ENCODE measurements at places on chromosomes 1 and 21.

DNA sequence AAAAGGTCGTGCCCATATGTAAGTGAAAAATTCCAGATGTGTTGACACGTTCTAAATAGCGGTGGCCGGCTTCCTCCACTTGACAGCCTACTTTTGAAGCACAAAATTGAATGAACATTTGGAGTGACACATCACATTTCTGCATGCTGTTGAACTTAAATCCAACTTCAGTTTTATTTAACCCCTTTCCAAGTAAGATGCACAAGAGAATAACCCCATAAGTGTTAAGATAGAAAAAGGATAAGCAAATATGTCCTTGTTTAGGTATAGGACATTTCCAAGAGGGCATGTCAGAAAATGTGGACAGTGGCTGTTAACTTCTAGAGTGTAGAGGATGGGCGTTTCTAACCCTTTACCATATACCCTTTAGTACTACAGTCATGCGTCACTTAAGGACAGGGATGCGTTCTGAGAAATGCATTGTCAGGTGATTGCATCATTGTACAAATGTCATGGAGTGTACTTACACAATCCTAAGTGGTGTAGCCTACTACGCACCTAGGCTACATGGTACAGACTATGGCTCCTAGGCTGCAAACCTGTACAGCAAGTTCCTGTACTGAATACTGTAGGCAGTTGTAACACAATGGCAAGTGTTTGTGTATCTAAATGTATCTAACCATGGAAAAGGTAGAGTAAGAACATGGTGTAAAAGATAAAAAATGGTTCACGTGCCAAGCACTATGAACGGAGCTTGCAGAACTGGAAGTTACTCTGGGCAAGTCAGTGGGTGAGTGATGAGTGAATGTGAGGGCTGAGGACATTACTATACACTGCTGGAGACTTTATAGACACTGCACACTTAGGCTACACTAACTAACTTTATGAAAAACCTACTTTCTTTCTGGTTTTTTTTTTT lies 9.3 kb upstream of the FAM89A start:
- no peak for DNase-seq

DNA sequence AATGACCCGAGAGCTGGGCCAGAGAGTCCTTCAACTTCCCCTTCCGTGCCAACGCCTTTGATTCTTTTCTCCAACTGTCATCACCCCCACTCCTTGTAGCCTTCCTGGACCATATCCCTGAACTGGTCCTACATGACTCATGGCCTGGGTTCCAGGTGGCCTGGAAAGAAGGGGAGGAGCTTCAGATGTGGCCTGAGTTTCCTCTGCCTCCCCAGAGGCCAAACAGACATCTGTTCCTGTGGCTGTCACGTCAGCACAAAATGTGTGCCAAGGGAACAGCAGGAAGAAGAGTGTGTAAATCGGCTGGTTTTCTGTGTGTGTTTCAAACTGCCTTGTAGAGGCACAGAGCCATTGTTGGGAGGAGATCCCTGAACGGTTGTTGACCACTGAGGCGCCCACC lies 24.9 kb upstream of the KIRREL1 start:
- no peak for DNase-seq

DNA sequence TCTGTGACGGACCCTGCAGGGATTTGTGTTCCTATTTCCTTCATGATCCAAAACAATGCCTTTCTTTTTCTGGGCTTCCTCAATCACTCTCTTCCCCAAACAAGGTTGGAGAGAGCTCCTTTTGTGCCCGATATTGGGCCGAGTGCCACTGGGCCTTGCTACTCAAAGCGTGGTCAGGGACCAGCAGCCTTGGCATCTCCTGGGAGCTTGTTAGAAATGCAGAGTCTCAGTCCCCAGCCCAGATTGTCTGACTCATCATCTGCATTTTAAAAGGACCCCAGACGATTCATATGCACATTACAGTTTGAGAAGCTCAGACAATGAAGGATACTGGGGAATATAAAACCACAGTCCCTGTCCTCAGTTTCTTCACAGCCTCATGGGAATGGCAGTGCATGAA lies 19.9 kb downstream of the ADORA1 start:
- no peak for DNase-seq

DNA sequence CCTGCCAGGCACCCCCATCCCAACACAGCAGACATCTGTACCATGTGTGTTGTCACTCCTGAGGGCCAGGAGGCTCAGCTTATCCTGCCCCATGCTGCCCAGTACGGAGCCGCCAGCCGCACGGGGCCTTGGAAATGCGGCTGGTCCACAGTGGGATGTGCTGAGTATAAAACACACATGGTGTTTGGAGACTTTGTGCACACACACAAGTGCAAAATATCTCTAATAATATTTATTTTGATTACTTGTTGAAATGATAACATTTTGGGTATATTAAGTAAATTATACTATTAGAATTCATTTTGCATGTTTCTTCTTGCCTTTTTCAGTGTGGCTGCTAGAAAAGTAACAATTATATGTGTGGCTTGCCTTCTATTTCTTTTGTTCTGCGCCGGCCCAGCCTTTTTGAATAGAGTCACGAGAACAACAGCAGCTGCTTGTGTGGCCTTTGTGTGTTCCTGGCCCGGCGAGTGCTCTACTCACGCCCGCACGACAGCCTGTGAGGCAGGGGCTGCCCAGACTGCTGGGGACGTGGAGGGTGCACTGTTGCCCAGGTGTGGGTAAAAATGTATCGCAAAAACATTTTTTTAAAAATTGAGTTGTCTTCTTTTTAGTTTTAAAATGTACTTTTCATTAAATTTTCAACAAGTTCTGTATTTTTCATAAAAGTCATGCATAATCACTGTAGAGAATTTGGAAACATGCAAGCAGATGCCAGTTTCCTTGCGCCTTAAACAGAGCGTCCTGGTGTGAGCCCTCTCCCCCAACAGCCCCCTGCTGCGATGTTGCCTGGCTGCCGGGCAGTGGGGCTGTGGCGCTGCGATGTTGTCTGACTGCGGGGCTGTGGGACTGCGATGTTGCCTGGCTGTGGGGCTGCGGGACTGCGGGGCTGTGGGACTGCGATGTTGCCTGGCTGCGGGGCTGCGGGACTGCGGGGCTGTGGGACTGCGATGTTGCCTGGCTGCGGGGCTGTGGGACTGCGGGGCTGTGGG lies 35.5 kb downstream of the COQ8A start:
- DNase-seq = peak; percentile 12

DNA sequence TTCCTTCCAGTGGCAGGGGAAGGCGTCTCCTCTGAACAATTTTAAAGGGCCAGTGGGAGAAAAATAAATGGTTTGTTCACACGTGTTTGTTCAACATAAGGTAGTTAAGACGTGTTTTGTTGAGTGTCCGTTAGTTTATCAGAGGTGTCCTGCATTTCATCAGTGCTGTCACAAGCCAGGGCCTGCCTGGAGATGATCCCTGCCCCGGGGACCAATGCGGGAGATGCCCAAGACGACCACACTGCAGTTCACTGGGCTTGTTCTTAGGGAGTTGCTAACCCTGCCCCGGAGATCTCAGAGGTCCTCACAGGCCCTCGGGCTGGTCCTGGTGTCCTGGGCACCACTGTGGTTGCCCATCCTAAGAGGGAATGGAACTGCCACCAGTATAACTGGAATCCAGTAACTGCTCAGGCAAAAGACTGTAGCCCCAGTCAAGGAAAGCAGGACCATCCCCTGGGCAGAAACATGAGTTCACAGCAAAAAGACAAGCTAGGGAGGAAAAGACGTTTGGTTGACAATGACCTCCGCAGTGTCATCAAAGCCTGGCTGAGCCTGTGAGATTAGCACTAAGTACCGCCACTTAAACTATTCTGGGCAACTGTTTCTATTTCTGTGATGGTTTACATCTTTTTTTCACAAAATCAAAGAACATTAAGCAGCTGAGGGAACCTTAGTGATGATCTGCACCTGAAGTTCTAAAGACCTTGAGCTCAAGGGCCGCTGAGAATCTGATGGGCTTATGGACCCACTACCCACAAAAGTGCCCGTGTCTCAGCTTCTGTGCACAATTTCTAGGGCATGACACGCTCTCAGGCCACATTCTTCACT lies 44.9 kb upstream of the LIN9 start:
- no peak for DNase-seq

- DNase-seq = no peak
Measured at GRCh38 chr1:216390956-216391355, 32.3 kb downstream of the USH2A start.

DNA sequence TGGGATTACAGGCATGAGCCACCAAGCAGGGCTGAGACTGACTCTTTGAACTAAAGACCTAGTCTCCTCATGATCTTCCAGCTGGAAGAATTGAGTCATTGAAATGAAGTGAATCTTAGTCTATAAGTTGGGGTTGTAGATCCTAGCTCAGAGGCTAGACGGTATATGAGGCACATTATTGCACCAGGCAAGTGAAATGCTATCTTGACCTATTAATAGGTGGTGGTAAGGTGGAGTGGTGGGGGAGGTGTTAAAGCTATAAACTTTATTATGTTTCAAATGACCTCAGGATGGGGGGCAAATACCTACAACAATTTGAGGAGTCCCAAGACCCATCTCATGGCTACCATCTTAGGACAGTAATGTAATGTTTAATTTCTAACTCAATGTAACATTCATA lies 36.8 kb upstream of the SLC16A1 start:
- DNase-seq = no peak

DNA sequence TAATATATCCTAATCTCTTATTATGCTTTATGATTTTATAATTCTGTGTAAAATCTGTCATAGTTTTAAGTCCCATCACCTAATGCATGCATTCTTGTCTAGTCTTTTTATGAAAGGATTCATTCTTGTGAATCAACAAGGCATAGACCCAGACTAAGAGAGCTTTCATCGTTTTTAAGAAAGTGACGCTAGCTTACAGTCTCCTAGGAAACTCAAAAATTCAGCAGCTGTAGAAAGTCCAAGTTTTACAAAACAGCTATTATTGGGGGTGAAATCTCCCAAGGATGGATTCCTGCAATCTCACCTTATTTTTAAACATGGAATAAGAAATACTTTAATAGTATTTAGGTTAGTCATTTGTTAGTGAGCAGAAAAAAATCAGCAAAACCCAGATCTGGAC lies 104.7 kb downstream of the NCAM2 start:
- DNase-seq = no peak

GRCh38 chr1:173016419-173016818 lies 34.3 kb downstream of the TNFSF18 start:
- no peak for DNase-seq

DNA sequence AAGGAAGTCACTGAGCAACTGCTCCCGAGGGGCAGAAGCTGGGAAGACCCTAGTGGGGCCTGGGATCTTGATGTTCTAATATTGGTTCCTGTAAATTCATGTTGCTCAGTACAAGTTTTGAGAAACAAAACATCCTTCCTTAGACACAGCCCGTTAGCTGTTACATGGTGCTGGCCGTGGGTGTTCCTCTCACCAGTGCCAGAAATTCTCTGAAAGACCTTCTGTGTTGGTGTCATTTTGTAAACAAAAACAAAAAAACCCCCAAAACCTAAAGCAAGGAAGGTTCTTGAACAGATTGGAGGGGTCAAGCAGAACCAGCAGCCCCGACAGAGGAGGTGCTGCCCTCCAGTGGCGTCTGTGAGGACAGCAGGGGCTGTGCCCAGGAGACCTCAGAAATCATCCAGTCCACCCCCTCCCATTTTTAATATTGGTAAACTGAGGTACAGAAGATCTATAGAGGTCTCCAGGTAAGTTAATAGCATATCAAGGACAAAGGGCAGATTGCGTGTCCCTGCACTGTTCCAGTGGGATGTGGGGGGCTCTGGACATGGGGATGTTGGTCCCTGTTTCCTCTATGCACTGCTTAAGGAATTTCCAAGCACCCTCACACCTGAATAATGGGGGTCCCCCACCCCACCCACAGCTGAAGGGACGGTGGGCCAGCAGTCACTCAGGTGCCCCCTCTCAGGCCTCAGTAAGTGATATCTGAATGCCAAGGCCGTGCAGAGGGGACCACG lies 38.2 kb downstream of the SLC2A7 start:
- DNase-seq = no peak

DNA sequence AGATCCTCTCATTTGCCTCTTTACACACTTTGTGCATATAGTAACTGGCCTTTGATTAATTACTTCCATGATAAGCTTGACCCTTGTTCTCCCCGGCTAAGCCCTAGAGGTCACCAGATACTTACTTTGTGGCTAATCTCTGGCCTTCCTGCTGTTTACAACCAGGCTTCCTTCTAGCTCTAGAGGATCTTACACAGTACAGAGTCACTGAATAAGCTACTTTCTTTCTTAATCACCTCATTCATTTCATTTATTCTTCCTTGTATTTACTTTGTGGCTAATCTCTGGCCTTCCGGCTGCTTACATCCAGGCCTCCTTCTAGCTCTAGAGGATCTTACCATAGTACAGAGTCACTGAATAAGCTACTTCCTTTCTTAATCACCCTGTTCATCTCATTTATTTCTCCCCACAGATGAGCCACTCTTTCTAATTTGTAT lies 144.3 kb upstream of the C1orf21 start:
- DNase-seq = no peak

DNA sequence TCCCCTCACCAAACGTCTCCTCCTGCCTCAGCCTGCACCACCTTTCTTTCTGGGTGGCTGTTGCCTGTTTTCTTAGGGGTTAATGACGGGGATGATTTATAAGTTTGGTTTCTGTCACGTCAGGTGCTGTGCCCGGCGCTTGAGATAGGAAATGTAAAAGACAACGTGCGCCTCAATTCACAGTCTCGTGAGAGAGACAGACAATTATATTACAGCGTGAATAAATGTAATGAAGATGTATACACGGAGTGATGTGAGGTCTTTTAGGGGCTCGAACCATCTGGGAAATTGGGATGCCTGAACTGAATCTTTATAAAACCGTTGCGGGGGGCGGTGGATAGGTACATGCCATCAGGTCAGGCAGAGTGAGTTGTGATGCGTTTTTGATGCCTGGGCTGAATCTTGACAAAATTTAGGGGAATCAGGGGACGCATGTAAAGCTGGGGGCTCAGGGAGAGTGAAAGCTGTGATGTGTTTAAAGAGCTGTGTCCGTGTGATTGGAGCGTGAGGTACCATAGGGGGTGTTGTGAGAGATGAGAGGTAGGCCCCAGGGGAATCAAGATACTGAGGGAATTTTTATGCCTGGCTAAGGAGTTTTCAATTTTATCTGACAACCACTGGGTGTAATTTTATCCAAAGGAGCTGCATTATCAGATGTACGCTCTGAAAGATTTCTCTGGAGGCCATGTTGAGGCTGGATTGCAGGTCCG lies 831 bp downstream of the TIPRL start:
- no peak for DNase-seq

DNA sequence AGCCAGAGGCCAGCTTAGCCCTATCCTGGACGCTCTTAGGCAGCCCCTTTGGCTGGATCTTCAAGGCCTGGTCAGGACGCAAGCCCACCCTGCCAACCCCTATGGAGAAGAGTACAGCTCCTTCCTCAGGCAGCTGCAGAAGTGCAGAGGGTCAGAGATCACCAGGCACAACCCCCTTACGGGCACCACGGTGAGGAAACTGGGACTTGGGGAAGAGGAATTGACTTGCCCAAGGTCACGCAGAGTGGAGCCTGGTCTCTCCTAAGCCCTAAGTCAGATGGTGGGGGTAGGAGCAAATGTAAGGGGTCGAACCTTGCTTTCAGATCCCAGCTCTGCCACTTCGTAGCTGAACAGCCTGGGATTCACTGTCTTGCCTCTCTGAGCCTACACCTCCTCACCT lies 3.7 kb downstream of the E2F2 start:
- no peak for DNase-seq

- DNase-seq = peak; percentile 60
Measured at GRCh38 chr1:115714572-115715141, 53.9 kb downstream of the CASQ2 start.
